SHP77 treated with DMSO at 0.1 percent for 48 hours (cell line): ENCODE measurements at places on chromosomes 3 and 15.

DNA sequence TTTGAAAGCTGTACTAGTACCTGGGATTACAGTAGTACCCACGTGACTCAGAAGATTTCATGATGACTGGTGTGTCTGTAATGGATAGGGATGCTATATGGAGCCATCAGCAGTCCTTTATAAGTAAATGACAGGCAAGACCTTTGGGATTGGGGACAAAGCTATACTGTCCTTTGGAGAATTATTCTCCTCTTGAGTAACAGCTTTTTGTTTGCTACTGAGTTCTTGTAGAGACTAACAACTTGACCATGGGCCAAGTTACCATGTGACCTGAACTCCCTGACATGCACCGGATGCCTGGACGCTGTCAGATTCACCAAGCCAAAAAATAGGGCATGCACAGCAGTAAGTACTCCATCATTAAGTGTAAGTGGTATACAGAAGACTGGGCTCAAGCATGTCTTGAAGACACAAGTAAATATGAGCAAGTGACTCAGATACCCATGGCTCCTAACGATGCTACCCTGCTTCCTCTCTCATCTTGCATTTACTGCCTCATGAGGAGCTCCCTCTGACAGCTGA lies 12.9 kb downstream of the SEC11A start:
- DNase-seq = no peak

GRCh38 chr3:87161013-87161412 lies 66.1 kb upstream of the CHMP2B start:
- DNase-seq = no peak

- DNase-seq = no peak
Observed at GRCh38 chr3:83953417-83954089, 1005.2 kb upstream of the CADM2 start.

GRCh38 chr3:62493109-62493801 lies 119.9 kb upstream of the FEZF2 start:
- no peak for DNase-seq

DNA sequence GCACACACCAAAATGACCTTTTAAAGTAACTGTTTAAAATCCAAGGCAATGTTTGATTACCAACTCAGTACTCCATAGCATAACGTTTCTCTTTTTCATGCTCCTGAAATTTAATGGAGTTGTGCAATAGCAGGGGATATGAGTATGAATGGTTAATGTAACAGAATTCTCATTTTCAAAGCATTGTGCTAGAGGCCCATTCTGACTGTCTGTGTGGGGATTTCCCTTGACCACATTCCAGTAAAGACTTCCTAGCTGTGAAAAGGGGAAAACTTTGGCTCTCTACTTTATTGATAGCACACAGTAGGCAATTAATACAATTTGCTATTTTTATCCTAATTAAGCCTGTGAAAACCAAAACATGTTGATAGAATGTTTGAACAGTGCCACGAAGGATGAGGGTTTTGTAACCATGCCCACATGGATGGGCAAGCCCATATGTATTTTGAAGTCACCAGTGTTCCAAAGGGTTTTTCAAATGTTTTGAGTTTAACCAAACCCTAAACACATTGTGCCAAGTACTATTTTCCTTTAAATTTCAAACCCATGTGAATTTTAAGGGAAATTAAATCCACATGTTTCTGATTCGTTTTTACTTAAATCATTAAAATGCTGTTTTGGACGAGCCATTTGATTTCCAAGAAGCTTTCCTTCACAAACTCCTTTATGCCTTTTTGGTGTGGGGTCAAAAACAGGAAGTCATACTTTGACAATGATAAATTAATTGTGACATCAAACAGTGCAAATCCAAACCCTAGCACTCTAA lies 261.2 kb downstream of the SHOX2 start:
- DNase-seq = no peak

DNA sequence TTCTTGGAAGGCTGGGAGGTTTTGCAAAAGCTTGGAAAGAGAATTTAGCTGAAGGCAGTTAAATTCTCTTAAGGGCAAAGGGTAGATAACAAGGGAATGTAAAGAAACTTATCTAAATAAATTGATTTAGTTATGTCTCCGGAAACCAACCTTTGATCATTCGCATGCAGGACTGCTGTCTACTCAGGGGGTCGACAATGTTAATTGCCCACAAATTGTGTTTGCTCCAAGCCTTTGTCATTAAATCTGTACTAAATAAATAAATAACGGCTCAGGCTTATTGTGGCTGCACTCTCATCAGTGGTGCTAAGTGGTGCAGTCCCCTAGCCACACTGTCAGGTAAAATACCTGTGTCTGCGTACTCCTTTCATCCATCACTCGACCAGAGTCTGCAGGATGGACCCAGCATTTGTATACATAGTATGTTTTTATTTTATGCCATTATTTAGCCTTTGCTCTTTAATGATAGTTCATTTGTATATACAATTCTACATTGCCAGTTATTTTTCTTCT lies 497.4 kb upstream of the RASGRP1 start:
- DNase-seq = no peak

- no peak for DNase-seq
Observed at GRCh38 chr3:186255703-186256331, 106.2 kb downstream of the DGKG start.

DNA sequence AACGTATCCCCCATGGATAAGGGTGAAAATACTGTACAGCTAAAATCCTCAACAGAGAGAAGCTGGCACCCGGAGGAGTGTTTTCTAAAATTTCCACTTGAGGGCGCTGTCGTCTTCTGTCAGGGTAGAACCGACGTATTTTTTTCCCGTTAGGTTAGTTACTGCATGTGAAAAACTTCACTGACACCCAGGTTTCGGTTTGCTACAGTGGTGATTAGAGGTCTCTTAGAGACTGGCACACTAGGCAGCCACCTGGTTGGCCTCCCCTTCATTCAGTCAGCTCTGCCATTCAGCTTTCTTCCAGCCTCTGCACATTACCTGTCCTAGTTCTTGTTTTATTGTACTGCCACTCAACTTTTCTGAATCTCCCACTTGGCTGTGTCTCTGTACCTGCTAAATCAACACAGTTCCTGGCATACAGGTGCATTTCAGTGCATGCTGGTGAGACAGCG lies 18.4 kb downstream of the CCK start:
- DNase-seq = peak; percentile 18

DNA sequence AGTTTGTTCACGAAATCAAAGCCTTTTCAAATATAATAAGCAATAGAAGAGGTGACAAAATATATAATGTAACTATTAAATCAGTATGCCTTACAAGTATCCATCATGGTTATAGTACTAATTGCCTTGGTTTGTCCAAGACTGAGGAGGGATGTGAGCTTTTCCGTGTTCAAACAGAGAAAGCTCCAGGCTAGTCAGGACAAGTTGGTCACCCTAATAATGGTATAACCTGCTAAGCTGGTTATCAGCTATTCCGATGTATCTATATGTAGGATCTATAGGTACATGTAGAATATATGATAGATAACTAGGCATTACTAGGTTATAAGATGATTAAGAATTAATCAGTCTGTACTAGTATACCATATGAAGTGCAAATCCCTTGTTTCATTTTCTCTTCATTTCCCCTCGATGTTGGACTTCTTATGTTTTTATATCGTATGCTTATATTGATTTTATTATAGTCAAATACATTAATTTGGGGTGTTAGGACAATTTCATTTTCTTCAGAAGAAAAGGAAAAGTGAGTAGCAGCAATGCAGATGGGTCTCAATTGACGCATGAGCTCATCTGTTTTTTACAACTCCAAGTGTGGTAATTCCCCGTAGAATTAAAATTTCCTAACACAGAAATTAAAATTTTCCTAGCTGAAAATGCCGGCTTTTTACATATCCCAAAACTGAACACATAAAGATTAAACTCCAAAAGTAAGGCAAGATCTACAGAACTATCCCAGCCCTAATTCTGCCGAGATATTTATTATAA lies 419.1 kb downstream of the TIGIT start:
- DNase-seq = no peak

DNA sequence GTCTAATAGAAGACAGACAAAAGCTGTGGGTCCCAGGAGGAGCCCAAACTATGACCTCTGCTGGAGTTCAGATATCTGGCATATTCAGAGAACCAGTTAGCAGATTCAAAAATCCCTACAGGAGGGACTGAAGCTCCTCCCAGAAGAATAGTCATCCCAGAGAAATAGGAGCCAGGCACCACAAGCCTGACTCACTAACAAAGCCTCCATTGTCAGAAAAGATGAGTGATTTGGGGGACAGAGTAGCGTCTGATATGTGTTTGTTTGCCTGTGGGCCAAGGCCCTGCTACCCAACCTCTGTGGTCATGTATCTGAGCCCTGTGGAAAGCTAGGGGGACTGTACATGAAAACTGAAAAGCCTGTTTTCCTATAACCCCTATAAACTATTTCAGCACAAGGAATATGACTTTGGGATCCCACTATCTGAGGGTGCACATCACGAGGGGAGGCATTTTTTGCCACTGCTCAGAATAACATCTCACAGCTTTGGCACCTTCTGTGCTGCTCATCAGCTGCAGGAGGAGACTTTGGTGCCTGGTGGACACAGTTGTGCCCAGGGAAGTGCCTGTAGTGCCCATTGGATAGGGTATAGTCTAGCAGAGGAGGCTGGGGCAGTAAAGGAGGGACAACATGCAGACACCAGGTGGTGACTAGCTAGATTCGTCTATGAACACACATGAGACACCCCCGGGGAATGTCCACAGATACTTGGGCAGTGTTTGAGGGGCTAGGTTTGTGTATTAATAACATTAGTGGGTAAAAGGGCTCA lies 9.7 kb upstream of the LARP6 start:
- DNase-seq = no peak

- DNase-seq = no peak
Observed at GRCh38 chr15:101635944-101636727, 16.0 kb downstream of the TM2D3 start.

DNA sequence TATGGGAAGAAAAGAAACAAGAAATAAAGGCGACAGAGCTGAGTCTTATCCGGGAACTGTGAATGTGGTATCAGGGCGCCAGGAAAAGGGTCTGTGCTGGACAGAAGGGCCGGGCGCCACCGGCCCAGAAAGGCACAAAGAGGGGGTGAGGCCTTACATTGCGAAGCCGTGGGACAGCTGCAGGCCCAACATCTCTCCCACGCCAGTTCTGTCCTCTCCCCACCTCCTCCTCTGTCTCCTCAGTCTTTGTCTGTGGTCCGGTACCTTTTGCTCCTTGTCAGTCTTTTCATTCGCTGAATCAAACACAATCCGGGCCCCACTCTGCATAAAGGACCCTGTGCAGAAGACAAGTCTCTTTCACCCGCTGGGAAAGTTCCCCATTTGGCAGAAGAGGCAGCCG lies 81.8 kb downstream of the LRIG1 start:
- DNase-seq = no peak

GRCh38 chr3:16928386-16929132 lies 43.8 kb downstream of the PLCL2 start:
- no peak for DNase-seq

- DNase-seq = no peak
Observed at GRCh38 chr15:98786717-98787116, 138.4 kb downstream of the IGF1R start.

GRCh38 chr15:31361764-31362515 lies 35.3 kb downstream of the KLF13 start:
- peak; percentile 33 for DNase-seq

DNA sequence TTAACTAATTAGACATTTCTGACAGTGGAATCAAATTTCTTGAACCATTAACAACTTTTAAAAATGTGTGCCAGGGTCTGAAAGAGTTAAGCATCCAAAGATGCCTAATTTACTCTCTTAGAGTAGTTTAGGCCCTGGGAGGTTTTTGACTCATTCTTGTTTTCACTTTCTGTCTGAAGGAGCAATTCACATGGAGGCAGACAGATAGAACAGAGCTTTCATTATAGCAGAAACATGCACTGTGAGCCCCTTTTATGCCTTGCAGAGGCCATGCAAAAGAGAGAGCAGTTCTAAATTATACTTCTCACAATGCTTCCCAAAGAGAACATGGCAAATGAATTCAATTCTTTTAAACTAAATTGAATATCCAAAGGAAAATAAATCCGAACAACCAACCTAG lies 554.8 kb downstream of the MFSD1 start:
- DNase-seq = no peak

GRCh38 chr3:114498539-114499370 lies 204.9 kb downstream of the TIGIT start:
- DNase-seq = peak; percentile 80

GRCh38 chr3:124563376-124563775 lies 166.9 kb upstream of the UMPS start:
- no peak for DNase-seq

- no peak for DNase-seq
Observed at GRCh38 chr3:139465636-139466035, 10.7 kb downstream of the RBP2 start.

DNA sequence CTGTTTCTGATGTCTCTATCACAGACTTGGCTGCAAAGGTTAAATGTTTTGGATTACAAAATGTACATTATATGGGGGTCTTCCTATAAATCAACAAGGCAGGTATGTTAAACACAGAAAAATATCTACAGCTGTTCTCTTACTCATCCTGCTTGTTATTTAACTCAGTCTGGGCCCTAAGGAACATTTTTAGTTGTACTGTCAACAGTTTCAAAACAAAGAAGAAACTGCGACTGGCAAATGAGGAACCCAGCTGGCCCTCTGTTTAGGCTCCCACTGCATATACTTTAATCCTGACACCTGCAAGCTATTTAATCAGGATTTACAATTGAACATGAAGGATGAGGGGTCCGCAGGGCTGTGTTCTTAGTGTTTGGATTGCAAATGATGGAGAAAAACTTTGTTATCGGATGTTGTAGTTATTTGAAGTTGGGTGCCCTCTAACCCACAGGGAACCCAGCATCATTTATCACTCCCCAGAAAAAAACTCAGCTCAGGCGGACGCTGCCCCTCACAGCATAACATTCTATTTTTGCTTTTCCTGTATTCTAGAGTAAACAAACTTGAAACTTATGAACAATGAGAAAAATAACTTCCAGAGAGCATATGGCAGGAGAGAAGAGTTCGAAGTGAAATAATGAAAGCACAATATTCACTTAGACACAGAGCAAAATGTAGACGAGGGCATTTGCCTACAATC lies 91.2 kb downstream of the POLR2M start:
- DNase-seq = no peak

DNA sequence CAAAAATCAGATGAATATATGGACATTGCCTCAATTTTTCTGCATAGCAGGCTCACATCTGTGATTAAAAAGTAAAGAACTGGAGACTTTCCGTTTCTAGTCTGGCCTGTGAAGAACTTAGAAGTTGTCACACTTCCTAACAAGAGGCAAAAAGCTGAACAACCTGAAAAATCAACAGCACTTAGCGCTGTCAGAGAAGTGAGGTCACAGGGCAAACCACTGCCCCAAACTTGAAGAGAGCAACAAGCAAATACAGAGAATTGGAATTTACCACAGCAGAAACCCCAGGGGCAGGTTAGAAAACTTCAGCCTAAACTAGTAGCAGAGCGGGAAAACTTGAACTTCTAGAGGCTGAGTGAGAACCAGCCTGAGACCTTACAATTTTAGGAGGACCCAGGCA lies 38.9 kb downstream of the CCDC54 start:
- no peak for DNase-seq

DNA sequence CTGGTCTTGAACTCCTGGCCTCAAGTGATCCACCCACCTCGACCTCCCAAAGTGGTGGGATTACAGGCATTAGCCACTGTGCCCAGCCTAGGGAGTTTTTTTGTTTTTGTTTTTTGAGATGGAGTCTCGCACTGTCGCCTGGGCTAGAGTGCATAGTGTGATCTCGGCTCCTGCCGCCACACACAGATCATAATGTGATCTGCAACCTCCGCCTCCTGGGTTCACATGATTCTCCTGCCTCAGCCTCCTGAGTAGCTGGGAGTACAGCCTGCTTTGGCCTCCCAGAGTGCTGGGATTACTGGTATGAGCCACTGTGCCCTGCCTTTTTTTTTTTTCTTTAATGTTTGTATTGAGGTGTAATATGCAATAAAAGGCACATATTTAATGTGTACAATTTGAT lies 78.2 kb downstream of the SMAD3 start:
- DNase-seq = no peak
